Memory B cell (primary cell): ENCODE measurements at places on chromosomes 4 and X.

DNA sequence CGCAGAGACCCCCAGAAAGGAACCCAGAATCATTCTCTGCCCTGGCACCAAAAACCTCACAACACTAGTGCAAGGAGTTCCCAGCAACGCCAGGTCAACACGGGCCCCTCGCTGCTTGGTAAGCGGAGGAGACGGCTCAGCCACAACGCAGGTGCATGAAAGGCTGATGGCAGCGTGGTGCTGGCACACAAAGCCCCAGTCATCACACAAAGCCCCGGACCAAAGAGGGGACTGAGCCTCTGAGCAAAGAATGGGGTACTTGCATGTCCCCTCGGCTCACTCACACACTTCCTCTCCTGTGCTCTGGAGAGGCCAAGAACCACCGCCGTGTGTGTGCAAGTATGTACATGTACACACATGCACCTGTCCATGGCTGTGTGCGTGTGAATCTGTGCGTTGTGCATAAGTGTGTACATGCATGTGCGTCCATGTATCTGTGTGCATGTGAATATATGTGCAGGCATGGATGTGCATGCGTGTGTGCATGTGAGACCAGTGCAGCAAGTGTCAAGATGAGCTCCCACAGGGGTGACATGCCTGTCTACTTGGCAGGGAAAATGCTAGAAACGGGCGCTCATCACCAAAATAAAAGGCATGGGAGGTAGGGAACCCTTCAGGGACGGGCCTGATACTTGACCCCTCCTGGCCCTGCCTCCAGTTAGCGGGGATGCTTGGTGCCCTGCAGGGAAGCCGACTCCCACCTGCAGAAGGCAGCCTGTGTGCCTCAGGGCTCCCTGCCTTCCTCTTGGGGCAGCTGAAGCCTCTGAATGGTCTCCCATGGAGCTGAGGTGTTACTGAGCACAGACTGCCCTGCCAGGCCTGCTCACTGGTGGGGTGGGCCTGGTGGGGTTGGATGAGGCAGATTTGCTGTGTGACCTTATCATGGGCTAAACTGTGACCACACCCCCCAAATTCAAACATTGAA lies 60.4 kb downstream of the ZFYVE28 start:
- H3K27me3 ChIP-seq = peaks cover 2% of the 10 kb centered on the region
- no peak overlapping the region for H3K27ac ChIP-seq
- DNase-seq = no peak

- no peaks in the 10 kb centered on the region for H3K27me3 ChIP-seq
- DNase-seq = no peak
- peaks cover 8% of the 10 kb centered on the region for H3K4me1 ChIP-seq
- H3K36me3 ChIP-seq = no peaks in the 10 kb centered on the region
These were observed 7.7 kb upstream of the FGG start for GRCh38 chr4:154620111-154620510.

GRCh38 chr4:145436796-145437195 lies 44.9 kb upstream of the SMAD1 start:
- peaks cover 8% of the 10 kb centered on the region for H3K27me3 ChIP-seq
- peaks cover 2% of the 10 kb centered on the region for H3K36me3 ChIP-seq
- no peak for DNase-seq
- H3K27ac ChIP-seq = no peak overlapping the region
- no peak overlapping the region for H3K4me3 ChIP-seq

DNA sequence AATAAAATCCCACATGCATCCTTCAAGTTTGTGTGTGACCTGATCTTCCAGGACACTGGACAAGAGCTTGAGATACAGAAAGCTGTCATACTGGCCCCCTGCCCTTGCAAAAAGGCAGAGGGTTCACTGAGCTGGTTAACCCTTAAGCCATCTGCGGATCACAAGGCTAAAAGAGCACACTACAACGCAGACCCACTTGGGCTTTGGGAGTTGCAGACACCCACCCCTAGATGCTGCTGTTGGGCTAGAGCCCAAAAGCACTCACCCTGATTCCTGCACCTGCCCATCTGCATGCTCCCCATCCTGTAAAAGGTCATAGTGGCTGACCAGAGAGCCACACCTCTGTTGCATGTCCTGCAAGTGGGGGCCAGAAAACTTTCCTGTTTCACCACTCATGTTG lies 51.1 kb downstream of the TXK start:
- H3K27me3 ChIP-seq = no peaks in the 10 kb centered on the region
- H3K27ac ChIP-seq = no peak overlapping the region
- no peak for DNase-seq
- H3K4me1 ChIP-seq = no peaks in the 10 kb centered on the region
- no peaks in the 10 kb centered on the region for H3K36me3 ChIP-seq

GRCh38 chr4:10205223-10205622 lies 88.6 kb upstream of the WDR1 start:
- DNase-seq = no peak
- H3K27ac ChIP-seq = no peak overlapping the region
- peaks cover 7% of the 10 kb centered on the region for H3K27me3 ChIP-seq
- no peaks in the 10 kb centered on the region for H3K36me3 ChIP-seq
